MG63 (cell line): ENCODE measurements at places on chromosomes 11 and 22. TPM values are rescaled to one million over a fixed set of nuclear protein-coding genes. Genes with fewer than 3 reads are reported as not detected.

The MS4A15 gene
- total RNA-seq = not detected in 2 replicates

The OR6X1 gene
- not detected in 2 replicates for total RNA-seq

The ST13 gene
- total RNA-seq = 314 and 355 TPM in 2 replicates

DNA sequence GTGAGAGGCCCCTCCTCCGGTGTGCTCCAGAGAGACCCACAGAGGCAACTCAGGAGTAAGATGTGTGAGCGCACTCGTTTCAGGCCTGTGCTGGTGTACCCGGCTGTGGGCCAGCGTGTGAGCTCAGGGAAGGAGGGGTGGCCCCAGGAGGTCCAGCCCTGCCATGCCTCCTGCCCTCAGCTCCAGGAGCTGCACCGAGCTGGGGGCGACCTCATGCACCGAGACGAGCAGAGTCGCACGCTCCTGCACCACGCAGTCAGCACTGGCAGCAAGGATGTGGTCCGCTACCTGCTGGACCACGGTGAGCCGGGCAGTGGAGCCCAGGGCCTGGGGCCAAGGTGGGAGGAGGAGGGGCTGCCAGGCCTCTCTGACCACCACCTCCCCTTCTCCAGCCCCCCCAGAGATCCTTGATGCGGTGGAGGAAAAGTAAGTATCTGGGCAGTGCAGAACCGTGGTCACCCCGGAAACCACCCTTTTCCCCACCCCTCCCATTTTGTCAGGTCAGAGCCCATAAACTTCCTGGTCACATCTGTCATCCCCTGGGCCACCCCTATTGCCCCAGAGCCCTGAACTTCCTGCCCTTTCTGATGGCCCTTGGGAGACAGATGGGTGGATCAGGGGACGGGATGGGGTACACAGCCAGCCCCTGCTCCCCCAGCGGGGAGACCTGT lies 2.5 kb upstream of the MDK start:
- no peak for DNase-seq
